ENCODE measurements at places on chromosomes 2 and 18.
A peak's percentile ranks its signal among the peaks of the same experiment; 100 is the strongest.

GRCh38 chr2:191474464-191474863 is 203.5 kb upstream of the NABP1 start:
- DNase-seq: no peak

DNA sequence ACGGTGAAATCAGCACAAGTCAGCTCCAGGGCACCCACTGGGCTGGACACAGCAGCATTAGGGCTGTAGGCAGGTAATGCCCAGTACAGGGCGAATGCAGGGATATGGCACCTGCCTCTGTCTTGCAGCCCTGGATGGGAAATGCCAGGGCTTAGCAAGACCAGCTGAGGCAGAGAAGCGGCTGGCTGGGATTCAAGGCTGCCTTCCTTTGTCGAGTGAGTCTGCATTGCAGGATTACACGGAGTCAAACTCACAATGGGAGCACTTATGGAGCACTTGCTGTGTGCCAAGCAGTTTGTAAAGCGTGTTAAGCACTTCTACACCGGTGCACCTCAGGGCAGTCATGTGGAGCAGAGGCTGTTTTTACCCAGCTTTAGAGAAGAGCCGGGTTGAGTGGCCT is 87.3 kb upstream of the HDAC4 start:
- no peak for DNase-seq

GRCh38 chr2:10149635-10150034 is 27.1 kb downstream of the RRM2 start:
- DNase-seq: no peak

DNA sequence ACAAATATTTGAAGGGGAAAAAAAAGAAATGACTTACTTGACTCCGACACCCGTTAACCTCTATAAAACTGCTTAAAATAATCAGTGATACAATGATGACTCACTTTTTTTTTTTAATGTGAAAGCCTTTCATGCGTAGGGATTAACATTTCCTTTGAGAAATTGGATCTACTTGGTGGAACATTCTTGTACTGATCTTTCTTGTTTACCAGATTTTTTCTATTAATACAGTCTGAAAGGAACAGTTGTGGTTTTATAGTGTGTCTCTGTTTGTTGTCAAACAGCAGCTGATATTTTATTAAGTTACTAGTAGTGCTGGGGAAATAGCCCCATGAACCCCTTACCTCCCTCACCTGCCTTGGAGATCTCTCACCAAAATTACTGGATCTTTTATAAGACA is 40.2 kb upstream of the NEB start:
- no peak for DNase-seq

DNA sequence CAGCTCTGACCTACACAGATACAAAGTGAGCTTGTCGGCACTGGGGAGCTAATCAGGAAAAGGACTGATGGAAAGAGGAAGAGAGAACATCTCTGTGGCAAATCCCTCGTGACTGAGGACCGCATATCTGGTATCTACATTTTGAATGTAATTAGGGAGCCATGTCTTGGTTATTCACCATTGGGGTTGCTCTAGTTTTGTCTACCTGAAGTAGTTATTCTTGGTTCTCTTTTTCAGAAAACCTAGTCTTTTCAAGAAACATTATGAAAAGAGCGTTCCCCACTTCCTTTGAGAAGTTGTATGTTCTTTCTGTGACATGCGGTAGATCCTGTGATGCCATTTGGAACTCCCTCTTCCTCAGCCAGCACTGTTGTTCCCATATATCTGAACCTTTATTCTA is 104.4 kb downstream of the DOCK10 start:
- DNase-seq: no peak

GRCh38 chr2:1950474-1950873 is 206.2 kb upstream of the PXDN start:
- no peak for DNase-seq

GRCh38 chr2:126966601-126967000 is 67.9 kb downstream of the TEX51 start:
- DNase-seq: no peak

DNA sequence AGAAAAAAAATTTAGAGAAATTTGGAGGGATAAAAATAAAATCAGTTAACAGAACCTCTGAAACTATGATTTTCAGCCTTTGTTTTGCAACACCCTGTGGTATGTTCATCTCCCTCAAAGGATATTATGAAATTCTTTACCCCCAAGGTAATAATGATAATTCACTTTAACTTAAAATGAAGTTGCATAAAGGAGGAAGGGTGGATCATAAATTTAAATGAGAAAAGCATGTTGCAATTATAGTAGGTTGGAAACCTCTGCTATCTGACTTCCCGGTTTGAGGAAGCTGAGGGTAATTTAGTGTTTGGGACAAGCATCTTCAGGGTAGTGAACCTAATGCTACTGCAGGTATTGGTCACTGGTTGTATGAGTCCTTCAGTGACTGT is 102.9 kb downstream of the BABAM2 start:
- no peak for DNase-seq

GRCh38 chr2:25165992-25166875 is 2.1 kb downstream of the POMC start:
- DNase-seq: no peak

- DNase-seq: peak; percentile 11
These were observed 31.7 kb downstream of the UBE2F start for GRCh38 chr2:237998530-237998929.

- no peak for DNase-seq
These were observed 79.3 kb downstream of the SH3RF3 start for GRCh38 chr2:109208071-109208950.

- DNase-seq: no peak
These were observed 90.3 kb upstream of the TMEM17 start for GRCh38 chr2:62596061-62596921.

DNA sequence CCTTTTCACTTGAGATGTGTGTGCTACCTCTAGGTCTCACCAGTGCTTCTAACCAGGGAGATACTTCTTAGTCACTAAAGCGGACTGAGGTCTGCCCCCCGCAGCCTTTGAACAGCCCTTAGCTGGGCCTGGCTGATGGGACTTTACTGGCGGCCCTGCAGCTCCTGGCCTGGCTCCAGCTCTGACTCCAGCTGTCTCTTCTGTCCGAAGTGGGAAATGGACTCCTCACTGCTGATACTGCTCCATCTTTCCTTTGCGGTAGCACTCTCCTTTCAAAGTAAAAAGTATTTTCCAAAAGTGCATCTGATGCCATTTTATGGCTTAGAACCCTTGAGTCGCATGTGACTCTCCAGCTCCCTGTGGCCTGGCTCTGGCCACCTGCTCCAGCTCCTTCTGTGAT is 64.5 kb downstream of the ATP9B start:
- no peak for DNase-seq

DNA sequence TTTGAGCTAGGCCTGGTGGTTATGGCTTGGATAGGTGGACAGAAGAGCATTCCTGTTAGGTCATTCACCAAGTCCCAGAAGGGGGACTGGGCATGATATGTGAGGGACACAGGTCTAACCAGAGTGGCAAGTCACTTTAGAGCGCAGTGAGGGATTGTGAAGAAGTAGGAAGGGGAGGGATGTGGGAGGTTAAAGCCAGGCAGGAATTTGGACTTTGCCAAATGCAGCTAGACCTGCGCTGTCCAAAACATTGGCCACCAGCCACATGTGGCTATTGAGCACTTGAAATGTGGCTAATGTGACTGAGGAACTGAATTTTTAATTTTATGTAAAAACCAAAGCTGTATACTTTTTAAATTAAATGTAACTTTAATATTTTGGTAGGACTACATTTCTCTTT is 23.7 kb downstream of the GCKR start:
- no peak for DNase-seq

Data from brain microvascular endothelial cell (primary cell).